GF-D8 (cell line): ENCODE measurements at places on chromosomes 2 and 18.

GRCh38 chr18:13397504-13398163 lies 179.1 kb downstream of the LDLRAD4 start:
- no peak for DNase-seq

DNA sequence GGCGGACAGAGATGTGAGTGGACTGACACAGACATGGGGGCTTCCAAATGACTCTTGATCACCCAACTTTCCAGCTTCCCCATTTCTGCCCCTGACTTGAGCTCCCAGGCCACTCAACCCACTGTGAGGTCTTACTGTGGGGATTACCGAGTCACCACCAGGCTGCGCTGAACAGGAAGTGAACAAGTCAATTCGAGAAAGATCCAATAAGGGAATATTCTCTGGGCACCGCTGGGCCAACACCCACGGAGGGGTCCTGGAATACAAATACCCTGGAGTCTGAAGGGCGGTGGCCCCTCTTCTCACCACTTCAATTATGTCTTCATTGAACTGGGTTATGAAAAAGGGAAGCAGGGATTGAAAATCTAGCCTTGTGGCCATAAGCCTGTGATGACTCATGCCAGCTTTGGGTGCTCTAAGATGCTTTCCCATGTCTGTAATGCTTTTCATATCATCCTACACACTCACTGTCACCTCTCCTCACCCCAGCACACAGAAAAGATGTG lies 37.7 kb downstream of the BCL11A start:
- no peak for DNase-seq

GRCh38 chr18:60493066-60493465 lies 120.5 kb upstream of the MC4R start:
- DNase-seq = no peak

GRCh38 chr18:9987345-9987744 lies 73.5 kb downstream of the VAPA start:
- no peak for DNase-seq

- no peak for DNase-seq
These were observed 357.7 kb upstream of the SYT4 start for GRCh38 chr18:43634994-43635393.

DNA sequence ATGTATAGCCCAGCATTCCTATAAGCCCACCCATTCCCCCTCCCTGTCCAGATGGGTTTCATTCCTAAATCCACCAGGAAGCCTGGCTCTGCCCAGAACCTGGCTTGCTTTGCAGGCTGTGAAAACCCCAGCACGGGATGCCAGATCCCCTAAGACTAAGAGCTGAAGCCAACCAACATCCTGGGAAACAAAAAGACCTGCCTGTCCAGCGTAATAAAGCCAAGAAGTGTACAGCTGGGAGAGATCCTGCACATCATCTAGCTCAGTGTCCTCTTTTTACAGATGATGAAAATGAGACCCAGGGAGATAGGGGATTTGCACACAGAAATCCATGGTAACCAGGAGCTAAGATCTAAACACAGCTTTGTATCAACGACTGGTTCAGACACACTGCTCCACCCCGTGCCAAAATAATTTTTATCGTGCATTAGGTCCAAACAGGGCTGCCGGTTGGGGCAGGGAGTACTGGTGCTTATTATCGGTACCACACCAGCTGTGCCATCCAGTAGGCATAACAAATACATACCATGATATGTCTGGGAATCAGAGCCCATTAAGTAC lies 2.9 kb downstream of the RND3 start:
- no peak for DNase-seq
